GM23338 (cell line): ENCODE measurements at places on chromosomes 5 and 9.

DNA sequence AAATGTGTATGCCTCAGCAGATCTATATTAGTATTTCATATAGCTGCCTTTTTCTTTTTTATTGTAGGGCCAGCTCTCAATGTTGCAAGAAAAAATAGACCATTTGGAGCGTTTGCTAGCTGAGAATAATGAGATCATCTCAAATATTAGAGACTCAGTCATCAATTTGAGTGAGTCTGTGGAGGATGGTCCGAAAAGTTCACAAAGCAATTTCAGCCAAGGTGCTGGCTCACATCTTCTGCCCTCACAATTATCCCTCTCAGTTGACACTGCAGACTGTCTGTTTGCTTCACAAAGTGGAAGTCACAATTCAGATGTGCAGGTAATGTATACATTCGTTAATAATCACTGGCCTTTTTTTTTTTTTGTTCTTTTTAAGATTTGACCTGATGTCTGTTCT is 23.7 kb downstream of the MAN2A1 start:
- no peak for DNase-seq

GRCh38 chr5:154771383-154771901 is 16.3 kb downstream of the LARP1 start:
- peak; percentile 68 for DNase-seq

DNA sequence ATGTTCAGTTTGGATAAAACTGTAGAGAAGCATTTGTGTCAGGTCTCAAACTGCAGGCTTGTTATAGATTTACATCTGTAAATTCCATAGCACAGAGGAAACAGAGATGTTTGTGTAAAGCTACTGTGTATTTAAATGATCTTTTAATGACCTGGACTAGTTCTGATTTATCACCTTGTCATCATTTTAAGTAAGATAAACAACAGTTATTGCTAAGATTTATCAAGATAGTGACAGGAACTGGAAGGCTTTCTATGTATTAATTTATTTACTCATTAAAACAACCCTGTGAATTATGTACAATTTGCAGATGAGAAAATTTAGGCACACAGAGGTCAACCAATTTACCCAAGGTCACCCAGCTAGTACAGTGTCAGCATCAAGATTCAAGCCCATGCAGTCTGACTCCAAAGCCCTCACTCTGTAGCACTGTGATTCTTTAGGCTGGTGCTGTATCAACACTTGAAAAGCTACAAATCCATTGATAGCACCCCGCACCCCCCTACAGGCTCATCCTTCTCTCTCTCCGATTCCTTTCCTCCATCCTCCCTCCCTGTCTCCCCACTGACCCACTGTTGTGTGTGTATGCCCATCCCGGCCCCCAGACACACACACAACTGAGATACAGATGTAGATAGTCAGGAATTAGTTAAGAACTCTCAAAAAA is 184.5 kb downstream of the FBN2 start:
- DNase-seq = peak; percentile 13

- no peak for DNase-seq
These were observed 184.5 kb upstream of the FBN2 start for GRCh38 chr5:128722551-128722950.

GRCh38 chr9:17135295-17136160 is 688 bp downstream of the CNTLN start:
- DNase-seq = peak; percentile 66

- no peak for DNase-seq
These were observed 994.8 kb upstream of the WWC1 start for GRCh38 chr5:167296661-167297060.

DNA sequence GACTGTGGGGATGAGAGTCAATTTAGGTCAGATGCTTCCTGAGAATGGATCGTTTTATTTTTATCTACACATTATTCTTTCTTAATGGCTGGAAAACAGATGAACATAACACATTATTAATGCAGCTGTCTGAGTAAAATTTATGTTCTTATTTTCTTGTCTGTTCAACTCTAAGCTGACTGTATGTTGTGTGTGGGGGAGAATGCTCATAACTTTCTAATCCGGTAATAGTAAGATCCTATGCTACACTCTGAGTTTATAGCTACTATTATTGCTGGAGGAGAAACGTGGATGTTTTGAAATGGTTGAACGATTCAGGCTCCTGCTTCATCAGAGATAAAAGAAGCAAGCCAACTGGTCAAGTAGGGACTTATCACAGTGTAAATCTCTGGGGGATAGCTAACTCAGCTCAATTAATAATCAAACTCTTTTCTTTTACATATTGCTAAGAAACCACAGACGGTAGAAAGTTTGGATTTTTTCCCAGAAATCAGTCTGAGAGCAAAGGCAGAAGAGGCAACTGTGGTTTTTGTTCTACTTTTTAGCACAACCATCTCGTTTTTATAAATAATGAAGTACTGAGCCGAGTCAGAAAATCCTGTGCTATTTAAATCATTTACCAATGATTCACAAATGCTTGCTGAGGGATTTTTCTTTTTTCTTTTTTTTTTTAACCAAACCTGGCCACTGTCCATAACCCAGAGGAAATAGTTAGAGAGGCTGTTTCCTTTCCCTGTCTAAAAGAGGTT is 265.0 kb upstream of the FAM174A start:
- DNase-seq = no peak

- no peak for DNase-seq
These were observed 25.8 kb downstream of the SH3PXD2B start for GRCh38 chr5:172428224-172429166.

DNA sequence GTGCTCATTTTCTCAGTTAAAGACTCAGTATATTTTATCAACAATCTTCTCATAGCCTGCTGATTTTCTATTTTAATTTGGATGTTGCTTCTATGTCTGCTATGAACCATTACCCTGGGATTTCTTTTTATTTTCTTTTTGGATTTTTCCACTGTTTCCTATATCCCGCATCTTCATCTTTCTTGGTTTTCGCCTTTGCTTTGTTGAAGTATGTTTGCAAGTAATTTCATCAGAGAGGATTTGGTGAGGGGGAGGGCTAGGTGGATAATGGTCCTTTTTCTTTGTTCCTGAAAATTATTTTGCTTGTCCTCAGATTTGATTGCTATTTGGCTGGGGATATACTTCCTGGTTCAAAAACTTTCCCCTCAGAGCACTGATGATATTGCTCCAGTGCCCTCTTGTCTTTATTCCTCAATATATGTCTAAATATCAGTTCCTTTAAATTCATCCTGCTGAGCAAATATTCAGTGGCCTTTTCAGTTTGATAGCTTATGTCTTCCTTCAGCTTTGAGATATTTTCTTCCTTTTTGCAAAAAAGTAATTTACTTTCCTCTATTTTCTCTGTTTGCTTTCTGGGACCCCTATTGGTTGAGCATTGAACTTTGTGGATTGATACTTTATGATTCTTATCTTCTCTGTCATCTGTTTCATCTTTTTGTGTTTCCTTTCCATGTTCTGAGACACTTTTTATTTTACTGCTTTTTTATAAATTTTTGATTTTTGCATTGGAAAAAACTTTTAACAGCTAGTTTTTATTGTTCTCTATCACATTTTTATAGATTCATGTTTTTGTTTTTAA is 227.6 kb upstream of the ELL2 start:
- no peak for DNase-seq

GRCh38 chr9:95382433-95382832 is 64.9 kb upstream of the FANCC start:
- DNase-seq = no peak

GRCh38 chr5:148297731-148298130 is 14.5 kb upstream of the SPINK7 start:
- DNase-seq = peak; percentile 52

- no peak for DNase-seq
These were observed 8.6 kb upstream of the STARD4 start for GRCh38 chr5:111520908-111521307.

GRCh38 chr5:79898611-79899010 is 92.5 kb downstream of the MTX3 start:
- no peak for DNase-seq

GRCh38 chr5:6907320-6907918 is 194.2 kb downstream of the TENT4A start:
- no peak for DNase-seq

DNA sequence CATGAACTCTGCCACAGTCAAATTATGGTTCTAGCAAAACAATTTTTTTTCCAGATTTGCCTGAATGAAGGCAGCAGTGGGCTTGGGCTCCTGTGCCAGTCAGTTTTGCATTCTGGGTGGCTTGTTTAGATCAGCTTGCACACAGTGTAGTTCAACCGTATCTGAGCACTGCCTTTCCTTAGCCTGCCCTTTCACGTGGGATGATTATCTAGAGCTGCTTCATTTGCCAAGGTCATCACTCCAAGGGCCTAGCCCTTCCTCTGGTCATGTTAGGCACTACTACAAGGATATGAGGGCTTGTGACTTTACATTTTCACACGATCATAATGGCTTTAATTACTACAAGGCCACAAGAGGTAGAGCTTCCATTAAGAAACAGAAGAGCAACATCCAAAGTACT is 150.6 kb upstream of the EFNA5 start:
- DNase-seq = no peak

DNA sequence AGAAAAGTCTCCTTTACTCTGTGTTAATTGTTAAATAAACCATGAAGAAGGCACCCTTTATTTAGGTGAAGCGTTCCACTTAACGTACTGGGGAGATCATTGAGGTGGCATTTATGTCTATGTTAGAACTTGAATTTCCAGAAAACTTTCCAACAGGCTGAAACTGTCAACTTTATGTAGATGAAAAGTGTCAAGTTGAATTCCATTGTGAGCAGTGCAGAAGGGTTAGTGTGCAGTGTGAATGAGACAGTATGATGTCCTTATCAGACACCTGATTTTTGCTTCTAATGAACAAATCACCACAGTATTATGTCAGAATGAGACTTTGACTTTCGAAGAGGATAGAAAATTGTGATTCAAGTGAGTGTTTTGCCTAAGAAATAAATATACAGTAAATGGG is 761.6 kb upstream of the SEMA6A start:
- DNase-seq = no peak

DNA sequence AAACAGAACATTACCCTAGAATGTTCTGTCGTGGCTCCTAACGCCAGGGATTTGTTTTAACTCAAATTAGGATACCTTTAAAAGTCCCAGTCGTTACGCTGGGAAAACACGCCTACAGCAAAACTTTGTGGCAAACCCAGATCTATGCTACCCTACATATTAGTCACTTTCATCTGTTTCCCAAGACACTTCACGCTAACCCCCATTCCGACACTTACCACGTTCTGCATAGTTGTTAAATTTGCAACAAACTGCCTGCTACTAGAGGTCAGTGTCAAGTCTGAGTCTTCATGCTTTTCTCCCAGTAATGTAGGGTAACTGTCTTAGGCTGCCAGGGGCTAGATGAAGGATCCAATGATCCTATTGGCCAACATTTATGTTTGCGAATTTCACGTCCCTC is 140.3 kb downstream of the RASEF start:
- no peak for DNase-seq

- DNase-seq = no peak
These were observed 430.3 kb downstream of the ARHGEF28 start for GRCh38 chr5:74056107-74056788.

- peak; percentile 27 for DNase-seq
These were observed 46.6 kb downstream of the CD180 start for GRCh38 chr5:67149951-67150523.

DNA sequence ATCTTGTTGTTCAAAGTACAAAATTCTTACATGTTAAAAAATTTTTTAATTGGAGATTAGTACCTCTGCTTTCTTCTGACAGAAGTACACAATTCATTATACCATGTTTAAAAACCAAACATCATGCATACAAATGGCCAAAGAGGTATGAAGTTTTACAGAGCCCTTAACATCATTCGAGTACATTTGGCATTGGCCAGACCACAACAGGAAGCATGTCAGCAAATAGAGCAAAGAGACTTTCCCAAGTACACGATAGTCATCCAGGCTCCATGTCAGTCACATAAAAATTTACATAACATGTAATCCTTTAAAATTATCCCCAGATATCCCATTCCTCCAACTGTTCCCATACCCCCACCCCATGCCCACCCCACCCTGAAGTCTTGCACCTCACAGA is 22.5 kb downstream of the HMGCS1 start:
- no peak for DNase-seq

GRCh38 chr9:134359493-134360179 is 33.4 kb downstream of the RXRA start:
- no peak for DNase-seq

DNA sequence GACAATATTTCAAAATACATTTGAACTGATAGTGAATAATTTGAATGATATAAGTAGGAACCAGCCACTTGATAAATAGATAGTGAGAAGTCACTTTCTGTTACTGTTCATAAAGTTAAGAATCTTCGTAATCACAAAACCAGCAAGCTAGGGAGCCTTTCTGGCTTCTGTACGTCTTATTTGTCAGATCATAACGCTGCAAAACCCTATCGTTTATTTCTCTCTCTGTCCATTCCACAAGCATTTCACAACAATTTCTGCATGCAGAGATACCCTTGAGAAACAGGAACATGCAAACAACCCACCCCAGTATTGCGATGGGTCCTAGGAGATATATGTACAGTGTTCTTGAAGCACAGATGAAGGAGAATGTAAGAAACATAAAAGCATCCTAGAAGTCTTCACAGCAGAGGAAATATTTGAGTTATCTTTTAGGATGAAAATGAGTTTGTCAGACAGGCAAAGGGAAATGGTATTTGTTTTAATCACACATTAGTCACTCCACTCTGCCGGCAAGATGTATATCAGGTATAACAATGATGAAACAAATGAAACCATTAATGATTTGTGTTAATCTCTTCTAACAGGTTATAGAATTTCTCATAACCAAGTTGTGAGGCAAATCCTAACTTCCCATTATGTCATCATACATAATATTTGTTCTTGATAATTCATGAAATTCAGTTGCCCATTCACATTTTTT is 668.7 kb upstream of the FTMT start:
- DNase-seq = no peak

DNA sequence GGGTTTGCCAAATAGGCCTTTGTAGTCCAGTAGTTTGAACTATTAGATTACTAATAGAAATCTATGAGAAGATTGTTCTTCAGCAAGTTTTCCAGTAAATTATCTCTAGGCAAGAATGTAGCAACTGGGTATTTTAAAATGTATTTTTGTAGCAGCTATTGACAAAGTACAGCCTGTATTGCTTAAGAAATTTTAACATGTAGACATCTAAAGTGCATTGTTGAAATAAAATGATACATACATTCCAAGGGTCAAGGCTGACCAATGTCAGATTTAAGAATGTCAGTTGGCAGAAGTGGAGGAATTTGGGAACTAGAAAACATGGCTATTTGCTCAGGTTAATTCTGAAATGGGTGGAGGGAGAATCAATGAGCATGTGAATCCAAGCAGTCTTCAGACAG is 57.5 kb upstream of the ZSWIM6 start:
- no peak for DNase-seq

- peak; percentile 87 for DNase-seq
These were observed 69.8 kb downstream of the KDM4C start for GRCh38 chr9:6827439-6828145.

- DNase-seq = no peak
These were observed 1662.4 kb upstream of the ACO1 start for GRCh38 chr9:30722065-30722464.

GRCh38 chr9:76200315-76200714 is 193.9 kb downstream of the RFK start:
- DNase-seq = no peak

DNA sequence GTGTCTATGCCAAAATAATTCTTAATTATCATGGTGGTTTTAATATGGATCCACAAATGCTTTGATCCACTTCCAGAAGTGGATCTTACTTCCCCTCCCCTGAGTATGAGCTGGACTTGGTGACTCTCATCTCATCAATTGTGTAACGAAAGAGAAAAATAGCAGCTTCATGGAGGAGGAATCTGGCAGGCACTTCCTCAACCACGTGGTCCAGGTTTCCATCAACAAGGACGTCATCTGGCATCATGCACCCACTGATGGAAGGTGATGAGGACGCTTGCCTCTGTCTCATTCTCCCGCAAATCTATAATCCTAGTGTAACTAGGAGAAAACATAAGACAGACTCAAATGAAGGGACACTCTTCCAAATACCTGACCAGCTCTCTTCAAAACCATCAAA is 54.6 kb upstream of the S1PR3 start:
- DNase-seq = no peak
